ENCODE measurements at places on chromosomes 4 and X.
A peak's percentile ranks its signal among the peaks of the same experiment; 100 is the strongest.

DNA sequence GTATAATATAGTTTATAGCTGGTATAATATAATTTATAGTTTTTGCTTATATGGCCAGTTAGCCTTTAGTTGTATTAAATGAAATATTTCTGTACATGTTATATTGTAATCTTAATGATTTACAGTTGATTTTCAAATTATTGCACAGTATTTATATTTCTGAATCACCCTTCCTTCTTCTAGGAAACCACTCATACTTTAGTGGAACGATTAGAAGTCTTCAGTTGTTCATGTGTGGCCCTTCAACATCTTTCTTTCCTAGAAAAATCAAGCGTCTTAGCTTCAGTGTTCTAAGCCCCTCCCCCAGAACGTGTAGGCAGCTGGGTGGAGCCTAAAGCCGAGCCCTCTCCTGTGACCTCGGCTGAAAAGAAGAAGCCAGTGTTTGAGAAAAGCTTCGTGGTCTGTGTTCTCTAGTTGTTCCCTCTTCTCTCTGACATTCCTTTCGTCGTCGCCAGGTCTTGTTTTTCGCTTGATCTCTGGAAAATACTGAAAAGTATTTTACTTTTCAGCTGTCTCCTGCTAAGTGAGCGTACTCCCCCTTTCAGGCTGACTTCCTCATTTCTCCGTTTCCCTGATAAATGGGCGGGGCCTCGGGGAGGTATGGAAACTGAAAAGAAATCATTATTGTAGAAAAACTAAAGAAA, at the start of gene C4orf33:
C4orf33 (plus strand) TSS at position 342 of the 644 bp plus-strand sequence. CDS start 6,459 bp downstream, outside the sequence.
- DNase-seq, result no peak

DNA sequence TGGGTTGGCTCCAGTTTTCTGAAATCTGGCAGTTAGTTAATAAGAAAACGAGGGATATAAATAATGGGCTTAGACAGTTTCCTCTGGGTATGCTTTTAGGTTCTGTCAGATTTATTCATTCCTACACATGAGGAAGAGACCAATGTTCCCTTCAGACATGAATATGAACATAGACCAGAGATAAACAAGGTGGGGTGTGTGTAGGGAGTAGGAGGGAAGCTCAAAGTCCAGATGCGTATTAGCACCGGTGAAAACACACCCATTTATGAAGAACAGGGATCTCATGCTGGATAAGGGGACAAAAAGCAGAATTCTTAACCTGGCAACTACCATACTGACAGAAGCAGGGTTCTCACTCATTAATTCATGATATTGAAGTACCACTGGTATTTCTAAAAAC, 223.0 kb downstream of the SOWAHB start:
- no peak for DNase-seq

DNA sequence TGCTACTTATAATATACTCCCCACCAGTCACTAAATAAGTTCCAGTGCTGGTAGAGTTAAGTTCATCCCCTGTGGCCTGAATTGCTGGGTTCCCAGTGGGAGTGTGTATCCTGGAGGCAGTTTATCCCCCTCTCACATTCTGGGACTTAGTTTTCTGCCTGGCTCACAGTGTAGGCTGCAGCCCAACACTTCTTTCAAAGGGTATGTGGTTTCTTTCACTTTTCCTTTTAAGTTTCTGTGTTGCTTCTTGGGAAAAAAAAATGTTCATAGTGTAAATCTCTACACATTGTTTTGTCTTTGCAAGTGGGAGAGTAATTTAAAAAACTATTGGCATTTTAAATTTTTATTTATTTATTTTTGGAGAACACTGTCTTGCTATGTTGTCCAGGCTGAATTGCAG, 204.0 kb downstream of the CHIC1 start:
- DNase-seq, result no peak

- no peak for DNase-seq
These were observed 65.4 kb downstream of the SOX3 start for GRCh38 chrX:140439476-140439875.

DNA sequence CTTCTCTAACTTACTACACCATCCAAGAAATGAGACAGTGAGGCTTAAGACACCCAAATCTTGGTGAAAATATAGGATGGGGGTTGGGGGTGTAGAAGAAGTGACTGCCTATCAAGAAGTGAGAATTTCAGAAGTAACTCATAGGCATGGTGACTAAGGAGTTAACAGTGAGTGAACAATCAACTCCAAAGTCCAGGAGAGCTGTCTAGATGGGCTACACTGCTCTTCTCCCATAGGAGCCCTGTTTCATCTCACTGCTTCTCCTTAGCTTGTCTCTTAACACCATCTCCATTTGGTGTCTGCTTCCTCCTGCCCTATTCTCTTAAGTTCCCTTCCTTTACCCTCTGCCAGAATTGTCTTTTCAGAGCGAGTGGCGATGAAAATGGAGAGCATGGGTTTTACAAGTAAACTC, 22.7 kb downstream of the FABP2 start:
- no peak for DNase-seq

- DNase-seq, result no peak
These were observed 45.0 kb upstream of the UPRT start for GRCh38 chrX:75228854-75229253.

DNA sequence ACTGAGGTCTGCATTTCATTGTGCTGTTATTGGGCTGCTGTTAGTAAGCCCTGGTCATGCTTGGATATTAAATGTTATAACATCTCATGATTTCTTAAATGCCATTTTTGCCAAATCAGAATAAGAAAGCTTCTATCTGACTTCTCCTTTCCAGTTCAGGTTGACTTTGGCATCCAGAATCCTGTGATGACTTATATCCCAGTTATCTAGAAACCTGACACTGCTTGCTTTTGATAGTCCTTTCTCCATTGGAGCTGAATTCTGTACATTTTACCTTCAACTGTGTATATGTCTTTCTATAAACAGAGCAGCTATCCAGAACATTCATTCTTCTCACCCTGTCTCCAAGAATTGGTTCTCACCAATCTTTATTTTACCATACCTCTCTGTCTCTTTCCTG, 257.7 kb upstream of the GNPDA2 start:
- no peak for DNase-seq

- DNase-seq, result no peak
These were observed 49.2 kb upstream of the HDAC8 start for GRCh38 chrX:72621625-72622485.

DNA sequence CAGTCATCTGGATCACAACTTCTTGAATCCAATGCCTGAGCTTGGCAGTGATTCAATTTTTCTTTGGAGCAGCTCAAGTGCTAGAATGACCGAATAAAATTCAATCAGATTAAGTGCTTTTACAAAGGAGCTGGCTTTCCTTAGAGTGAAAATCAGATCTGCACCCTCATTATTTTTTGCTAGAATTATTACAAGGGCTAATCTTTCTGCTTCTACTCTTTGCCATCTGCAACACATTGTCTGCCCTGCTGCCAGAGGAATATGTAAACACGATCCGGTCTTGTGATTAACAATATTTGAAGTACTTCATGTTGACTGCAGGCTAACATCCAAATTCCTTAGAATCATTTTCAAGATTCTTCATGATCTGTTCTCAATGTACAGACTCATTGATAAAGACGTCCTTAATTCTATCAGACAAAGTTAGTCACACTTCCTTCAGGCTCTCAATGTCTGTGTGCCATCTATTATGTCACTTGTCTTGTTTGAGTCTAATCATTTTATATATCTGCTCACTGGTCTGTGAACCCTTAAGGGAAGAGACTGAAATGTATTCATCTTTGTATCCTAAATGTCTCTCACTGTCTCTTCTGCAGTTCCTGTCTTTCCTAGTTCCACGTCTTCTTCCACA, 531.2 kb downstream of the GALNTL6 start:
- peak; percentile 22 for DNase-seq

DNA sequence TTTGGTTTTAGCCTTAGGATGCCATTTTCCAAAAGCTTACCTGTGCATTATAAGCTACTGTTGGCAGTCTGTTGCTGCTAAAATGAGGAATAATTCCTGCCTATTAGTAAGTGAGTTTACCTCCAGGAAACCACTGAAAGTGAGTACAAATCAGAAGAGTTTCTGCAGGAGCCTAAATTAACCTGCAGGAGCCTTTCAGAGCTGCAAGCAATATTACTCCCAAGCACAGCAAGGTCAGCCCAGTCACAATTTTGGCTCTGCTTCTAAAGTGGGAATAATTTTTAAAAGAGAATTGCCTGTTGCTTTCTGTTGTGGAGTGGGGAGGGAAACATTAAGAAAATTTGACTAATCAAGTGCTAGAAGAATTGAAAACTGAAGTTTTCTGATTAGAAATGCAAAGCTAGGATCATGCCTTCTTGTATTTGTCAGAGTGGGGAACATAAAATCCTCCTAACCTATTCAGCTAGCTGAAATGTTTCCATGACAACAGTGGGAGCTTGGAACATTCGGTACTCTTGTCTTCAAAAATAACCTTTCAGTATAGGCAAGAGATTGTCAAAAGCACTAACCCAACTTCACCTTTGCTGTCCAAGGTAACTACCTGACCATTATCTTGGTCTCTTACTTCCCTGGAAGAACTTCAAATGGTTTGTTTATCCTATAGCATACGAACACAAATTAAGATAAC, 193.2 kb downstream of the COMMD8 start:
- no peak for DNase-seq

DNA sequence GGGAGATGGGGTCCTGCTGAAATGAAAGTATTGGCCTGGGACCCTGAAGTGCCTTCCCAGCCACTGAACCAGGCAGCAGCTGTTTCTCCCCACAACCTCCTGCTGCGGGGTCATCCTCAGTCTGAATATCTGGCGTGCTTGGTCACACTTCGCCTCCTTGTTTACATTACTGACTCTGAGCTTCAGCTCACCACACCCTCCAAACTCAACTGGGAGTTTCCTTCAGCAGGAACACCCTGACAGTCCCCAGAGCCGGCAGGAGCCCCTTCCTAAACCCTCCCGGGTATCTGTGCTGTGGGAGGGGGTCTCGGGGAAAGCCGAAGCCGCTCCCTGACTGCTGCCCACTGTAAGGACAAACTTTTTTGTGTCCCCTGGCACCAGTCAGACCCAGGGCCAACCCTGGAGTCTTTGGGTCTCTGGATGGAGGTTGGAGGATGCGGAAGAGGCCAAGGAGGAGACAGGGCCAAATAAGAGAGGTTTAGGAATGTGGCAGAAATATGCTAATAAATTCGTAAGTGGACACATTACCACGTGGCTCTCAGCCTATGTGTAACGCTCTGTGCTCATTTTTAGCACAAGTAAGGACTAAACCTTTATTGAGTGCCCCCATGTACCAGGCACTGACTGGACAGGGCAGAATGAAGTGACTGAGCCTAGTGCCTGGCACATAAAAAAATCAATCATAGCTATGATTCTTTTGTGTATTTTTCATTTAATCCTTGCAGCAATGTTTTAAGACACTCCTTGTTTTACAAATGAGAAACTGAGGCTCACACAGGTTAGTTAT, 20.7 kb downstream of the FHDC1 start:
- DNase-seq, result no peak

DNA sequence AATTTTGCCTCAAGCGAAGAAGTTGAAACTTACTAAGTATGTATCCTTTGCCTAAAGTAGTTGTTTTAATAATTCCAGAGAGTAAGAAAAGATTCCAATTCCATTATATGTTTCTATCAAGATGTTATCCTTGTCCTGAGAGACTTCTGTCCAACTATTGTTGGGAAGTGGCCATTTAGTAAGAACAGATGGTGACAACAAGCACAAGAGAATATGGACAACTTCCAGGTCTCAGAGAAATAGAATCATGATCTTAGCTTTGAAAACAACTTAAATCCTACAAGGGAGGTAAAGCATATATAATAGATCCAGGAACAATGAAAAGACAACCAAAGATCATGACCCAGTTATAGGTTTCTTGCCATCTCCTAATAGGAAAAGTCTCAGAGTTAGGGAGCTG, 486.6 kb upstream of the PCDH10 start:
- no peak for DNase-seq

DNA sequence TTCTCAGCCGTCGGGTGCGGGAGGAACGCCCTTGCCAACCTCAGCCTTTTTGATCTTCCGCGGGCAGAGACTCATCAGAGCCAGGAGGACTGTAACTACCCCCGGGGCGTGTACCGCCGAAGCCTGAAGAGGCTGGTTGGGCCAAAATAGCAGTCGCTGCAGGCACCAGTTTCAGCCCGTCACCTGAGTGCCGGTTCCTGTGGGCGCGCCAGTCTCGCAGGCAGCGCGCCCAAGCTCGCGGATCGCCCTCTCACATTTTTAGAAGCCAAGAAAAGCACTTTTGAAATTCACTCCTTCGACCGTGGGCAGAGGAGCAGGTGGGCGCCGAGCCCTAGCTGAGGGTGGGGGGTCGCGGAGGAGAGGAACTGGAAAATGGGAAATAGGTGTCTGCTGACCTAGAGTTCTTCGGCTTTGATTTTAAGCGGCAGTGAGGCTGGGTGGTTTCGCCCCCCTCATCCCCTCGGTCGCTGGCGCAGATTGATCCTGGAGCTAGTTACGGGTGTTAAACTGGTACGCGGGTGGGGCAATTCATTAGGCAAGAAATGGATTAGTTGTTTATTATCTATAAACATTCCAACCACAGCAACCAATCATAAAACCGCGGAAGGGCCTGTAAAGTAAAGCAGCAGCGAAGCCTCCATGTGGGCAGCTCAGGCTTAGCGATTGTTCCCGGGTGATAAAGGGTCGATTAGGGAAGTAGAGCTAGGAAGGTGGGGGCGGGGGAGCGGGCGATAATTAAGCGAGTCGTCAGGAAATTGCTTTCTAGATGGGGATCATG, 69.2 kb downstream of the FBXO8 start:
- DNase-seq, result no peak

GRCh38 chrX:1076871-1077651, 135.4 kb downstream of the CRLF2 start:
- no peak for DNase-seq

DNA sequence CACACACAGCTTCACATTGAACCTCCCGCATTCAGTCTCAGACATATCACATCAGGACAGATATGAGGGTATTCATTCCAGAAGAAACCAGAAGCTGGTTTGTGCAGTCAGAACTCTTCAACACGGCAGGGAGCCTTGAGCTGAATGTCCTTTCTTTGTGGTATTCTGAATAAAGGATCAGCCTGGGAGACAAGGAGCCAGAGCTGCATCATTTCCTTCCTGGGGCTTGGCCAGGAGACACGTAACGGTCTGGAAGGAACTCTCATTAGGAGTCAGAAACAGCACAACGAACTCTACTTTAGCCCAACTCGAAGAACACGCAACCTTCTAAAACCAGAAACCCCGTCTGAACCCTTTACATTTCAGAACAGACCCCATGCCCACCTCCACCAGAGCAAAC, 46.4 kb downstream of the KDR start:
- no peak for DNase-seq

DNA sequence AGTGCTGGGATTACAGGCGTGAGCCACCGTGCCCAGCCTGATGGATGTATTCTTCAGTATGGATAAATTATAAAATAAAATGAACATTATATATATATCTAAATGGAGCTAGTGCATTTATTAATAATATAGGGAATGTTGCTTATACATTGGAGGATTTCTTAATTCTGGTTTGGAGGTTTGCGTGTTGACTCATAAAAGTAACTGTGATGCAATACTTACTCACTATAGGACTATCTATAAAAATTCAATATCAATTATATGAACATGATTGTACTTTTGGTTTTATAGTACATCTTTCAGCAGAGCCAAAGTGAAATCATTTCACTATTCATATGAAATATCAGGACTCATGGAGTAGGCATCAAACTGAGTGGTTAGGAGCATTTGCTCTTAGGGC, 3.2 kb upstream of the AREG start:
- DNase-seq, result no peak

Measured in NCI-H1436 treated with DMSO at 0.1 percent for 48 hours (cell line).